Activated CD4-positive, alpha-beta memory T cell treated with anti-CD3 and anti-CD28 coated beads for 36 hours (primary cell): ENCODE measurements at places on chromosomes 5 and 9. TPM values are rescaled to one million over a fixed set of nuclear protein-coding genes. Genes with fewer than 3 reads are reported as not detected.

- DNase-seq = no peak
Observed at GRCh38 chr5:180213657-180214207, 4.7 kb upstream of the RASGEF1C start.

- no peak for DNase-seq
Observed at GRCh38 chr5:96978812-96979449, 43.1 kb downstream of the LNPEP start.

Gene PCDHB2
- total RNA-seq = 0.17 TPM

Gene GFI1B
- total RNA-seq = not detected

Gene SOX30
- total RNA-seq = 0.93 TPM

Gene RCL1
- total RNA-seq = 28.2 TPM
